ENCODE measurements at places on chromosomes 7 and 10.

DNA sequence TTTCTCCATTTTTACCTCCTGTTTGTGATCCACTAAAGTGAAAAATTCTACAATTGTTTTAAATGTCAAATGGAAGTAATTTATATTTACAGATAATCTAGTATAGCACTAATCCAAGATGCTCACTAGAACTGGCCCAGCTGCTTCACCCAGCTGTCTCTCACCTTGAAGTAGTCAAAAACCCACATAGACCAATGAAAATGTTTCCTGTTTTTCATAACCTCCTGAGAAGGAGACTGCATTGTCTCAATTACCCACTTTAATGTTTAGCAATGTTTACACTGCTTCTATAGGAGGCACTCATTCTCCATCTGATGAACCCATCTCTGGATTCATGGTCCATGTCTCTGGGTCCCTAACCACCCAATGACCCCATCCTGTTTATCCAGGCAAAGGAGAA lies 56.1 kb upstream of the ADO start:
- no peaks in the 10 kb centered on the region for H3K27me3 ChIP-seq
- no peak for DNase-seq
- H3K4me1 ChIP-seq = no peaks in the 10 kb centered on the region
- H3K27ac ChIP-seq = no peak overlapping the region
- H3K4me3 ChIP-seq = no peak overlapping the region

DNA sequence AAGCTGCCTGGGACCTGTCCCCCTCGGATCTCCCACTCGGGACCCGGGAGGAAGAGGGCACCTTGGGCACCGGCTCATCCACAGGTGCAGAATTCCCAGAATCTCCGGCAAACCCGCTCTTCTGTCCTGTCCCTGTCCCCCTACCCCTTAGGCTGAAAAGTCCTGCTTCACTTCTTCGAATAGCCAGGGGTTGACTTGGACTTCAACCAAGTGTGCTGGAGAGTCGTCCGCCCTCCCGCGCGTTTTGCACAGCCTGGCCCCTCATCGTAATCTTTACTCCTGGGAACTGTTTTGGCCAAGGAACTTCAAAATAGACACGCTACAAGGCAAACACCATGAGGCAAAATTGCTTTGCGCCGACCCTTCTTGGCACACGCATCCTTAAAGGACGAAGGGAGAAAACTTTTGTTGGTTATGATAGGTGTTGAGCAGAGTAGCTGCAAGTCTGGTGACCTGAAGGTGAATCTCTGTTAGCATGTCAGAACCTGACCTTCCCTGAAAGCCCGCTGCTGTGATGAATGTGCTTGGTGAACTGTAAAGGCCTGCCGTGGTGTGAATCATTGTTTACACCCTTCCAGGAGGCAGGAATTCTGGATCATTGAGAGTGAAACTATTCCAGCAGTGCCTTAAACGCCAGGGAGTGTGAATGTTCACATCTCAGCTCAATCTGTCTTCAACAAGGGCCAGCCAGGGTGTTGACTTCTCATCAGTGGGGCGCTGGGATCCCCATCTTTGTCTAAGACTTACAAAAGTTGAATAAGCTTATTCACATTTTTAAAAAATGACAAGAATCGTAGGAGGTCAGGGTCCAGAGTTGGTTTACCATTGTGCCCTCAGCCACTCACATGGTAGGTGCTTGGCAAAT lies 589 bp upstream of the RAPGEF5 start:
- H3K27ac ChIP-seq = no peak overlapping the region
- H3K4me3 ChIP-seq = peak overlapping the region; percentile 60
- H3K36me3 ChIP-seq = no peaks in the 10 kb centered on the region
- no peak for DNase-seq
- peaks cover 6% of the 10 kb centered on the region for H3K27me3 ChIP-seq

DNA sequence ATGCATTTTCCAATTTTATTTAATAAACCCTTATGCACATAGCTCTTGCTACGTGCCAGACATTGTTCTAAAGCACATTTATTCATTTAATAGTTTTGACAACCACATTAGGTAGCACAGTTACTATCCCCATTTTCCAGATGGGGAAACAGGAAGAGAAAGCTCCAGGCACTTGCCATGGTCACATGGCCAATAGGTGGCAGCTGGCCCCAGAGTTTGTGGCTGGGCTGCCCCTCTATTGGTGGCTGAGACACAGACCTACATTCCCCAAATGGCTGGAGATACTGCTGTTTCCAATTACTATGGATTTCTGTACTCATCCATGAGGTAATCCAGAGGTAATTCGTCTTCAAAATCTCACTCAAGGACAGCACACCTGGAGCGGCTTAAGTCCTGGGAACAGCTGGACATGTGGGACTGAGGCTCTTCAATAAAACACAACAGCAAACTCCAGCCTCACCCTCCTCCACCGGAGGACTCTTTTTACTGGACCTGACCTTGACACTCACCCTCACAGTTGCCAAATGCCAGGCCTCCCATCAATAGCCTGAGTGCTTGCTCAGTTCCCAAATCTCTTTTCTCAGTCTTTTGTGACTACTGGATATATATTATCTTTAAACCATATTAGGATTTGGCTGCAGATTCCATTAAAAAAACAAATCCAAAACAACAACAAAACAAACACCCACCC lies 106.1 kb downstream of the CLEC2L start:
- H3K27me3 ChIP-seq = no peaks in the 10 kb centered on the region
- no peak overlapping the region for H3K27ac ChIP-seq
- no peaks in the 10 kb centered on the region for H3K4me1 ChIP-seq

DNA sequence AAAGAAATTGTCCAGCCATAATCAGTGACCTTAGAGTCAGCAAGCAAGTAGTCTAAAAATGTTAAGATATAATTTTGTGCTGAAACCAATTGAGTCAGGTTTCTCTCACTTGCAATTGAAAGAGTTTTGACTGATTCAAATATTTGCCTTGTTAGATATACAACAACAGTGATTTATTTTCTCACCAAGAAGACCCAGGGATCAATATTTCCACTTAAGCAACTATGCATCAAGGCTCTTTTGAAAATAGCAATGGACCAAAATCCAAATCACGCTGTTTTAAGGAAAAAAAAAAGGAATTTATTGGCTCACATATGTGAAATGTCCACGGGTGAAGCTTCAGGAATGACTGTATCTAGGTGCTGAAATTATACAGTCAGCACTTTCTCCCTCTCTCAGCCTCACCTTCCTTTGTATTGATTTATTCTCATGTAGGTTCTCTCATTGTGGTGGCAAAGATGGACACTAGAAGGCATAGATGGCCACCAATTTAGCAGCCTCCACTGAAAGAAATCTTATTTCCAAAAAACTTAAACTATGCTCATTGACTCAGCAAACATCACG lies 9.7 kb upstream of the FKBP9 start:
- no peak overlapping the region for H3K27ac ChIP-seq
- H3K4me3 ChIP-seq = no peak overlapping the region
- H3K4me1 ChIP-seq = no peaks in the 10 kb centered on the region

DNA sequence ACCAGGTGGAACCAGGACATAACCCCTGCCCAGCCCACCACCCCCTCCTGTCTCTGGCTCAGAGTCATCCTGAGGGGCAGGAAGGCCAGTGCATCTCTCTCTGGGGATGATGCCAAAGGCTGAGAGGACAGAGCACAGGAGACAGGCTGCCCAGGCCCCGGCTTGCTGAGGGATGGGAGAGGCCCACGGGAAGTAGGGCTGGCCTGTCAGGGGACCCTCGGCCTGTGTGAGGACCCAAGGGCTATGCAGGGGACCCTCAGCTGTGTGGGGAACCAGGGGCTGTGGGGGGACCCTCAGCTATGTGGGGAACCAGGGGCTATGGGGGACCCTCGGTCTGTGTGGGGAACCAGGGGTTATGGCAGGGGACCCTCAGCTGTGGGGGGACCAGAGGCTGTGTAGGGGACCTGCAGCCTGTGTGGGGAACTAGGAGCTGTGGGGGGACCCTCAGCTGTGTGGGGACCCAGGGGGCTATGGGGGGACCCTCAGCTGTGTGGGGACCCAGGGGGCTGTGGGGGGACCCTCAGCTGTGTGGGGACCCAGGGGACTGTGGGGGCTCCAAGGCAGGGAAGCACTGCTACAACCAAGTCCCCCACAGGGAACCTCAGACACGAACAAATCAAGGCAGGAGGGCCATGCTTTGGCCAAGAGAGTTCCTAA lies 27.7 kb downstream of the EBF3 start:
- no peaks in the 10 kb centered on the region for H3K4me1 ChIP-seq
- H3K4me3 ChIP-seq = no peak overlapping the region
- H3K36me3 ChIP-seq = no peaks in the 10 kb centered on the region
- no peaks in the 10 kb centered on the region for H3K27me3 ChIP-seq

GRCh38 chr7:44759246-44759645 lies 10.6 kb downstream of the ZMIZ2 start:
- no peak for DNase-seq
- no peak overlapping the region for H3K4me3 ChIP-seq
- peaks cover 75% of the 10 kb centered on the region for H3K36me3 ChIP-seq
- H3K27ac ChIP-seq = no peak overlapping the region
- no peaks in the 10 kb centered on the region for H3K27me3 ChIP-seq

DNA sequence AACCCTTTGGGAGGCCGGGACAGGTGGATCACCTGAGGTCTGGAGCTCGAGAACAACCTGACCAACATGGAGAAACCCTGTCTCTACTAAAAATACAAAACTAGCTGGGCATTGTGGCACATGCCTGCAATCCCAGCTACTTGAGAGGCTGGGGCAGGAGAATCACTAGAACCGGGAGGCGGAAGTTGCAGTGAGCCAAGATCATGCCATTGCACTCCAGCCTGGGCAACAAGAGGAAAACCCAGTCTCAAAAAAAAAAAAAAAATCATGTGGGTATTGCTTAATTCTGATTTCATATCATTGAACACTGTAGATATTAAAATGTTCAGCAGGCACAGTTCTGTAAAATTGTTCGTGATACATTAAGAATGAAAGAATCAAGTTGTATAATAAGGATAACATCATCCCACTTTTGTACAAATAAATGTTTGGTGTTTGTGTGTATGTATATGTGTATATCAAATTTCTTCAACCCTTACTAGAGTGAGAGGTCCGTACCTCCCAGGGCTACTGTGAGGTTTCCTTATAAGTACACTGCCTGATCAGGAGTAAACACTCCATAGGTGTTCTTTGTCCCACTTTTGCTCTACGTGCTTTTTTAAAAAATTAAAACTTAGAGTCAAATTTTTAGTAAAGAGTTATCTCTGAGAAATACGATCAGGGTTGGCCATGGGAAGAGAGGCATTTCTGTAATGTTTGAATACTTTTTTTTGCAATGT lies 31.7 kb downstream of the PLEKHS1 start:
- H3K27me3 ChIP-seq = no peaks in the 10 kb centered on the region
- no peaks in the 10 kb centered on the region for H3K36me3 ChIP-seq
- no peaks in the 10 kb centered on the region for H3K4me1 ChIP-seq

DNA sequence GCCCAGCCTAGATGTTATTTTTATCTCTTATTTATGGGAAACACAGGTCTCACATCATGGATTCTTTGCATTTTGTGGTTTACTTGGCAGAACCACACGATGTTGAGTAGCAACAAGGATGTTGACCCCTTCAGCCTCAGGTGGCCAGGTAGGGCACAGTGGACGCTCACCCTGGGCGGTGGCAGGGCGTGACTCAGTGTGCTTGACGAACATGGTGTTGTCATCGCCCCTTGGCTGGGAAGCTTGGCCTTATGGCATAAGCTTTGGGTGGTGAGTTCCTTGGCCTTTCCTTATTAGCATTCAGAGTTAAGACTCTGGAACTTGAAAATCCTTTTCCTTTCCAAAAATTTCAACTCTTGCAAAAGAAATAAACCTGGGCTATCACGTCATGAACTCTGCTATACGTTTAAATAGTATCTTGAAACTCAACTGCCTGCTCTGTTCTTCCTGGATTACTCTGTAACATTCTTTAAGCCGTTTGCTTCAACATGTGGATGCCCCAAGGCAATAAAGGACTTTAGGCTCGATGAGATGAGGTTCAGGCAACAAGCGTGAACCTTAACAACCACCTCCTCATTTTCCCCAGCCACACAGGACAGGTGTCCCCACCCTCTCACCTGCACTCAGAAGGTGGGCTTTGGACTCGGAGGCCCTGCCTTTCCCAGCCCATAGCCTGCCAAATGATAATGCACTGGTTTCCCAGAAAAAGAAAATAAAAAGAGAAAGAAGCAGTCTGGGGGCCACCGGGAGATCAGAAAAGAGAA lies 22.5 kb upstream of the ECHDC3 start:
- no peaks in the 10 kb centered on the region for H3K27me3 ChIP-seq
- H3K4me1 ChIP-seq = no peaks in the 10 kb centered on the region
- H3K4me3 ChIP-seq = no peak overlapping the region
- no peak for DNase-seq
- no peak overlapping the region for H3K27ac ChIP-seq

DNA sequence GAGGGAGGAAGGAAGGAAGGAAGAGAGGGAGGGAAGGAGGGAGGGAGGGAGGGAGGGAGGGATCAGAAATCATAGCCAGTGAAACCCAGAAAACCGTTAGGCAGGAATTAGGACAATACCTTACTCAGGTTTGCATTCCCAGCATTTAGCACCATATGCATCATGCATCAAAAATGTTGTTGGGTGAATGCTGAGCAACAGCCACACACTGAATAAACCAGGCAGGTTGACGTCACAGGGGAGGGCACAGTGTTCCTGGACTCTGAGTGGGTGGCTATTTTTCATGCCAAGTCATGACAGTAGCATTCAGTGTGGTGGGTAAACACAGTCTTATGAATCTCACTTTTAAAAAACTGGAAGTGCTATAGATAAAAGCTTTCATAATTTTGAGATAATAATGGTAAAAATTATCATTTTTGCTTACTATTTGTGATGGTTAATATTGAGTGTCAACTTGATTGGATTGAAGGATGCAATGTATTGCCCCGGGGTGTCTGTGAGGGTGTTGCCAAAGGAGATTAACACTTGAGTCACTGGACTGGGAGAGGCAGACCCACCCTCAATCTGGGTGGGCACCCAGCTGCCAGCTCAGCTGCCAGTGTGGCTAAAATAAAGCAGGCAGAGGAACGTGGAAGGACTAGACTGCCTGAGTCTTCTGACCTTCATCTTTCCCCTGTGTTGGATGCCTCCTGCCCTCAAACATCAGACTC lies 199.1 kb upstream of the PRKCQ start:
- no peaks in the 10 kb centered on the region for H3K36me3 ChIP-seq
- H3K4me1 ChIP-seq = no peaks in the 10 kb centered on the region
- no peak overlapping the region for H3K27ac ChIP-seq

- no peak for DNase-seq
- no peaks in the 10 kb centered on the region for H3K36me3 ChIP-seq
- H3K4me1 ChIP-seq = no peaks in the 10 kb centered on the region
- no peak overlapping the region for H3K27ac ChIP-seq
These were observed 16.1 kb upstream of the C10orf71 start for GRCh38 chr10:49282879-49283341.

GRCh38 chr7:121521711-121522400 lies 125.7 kb upstream of the FAM3C start:
- DNase-seq = no peak
- no peaks in the 10 kb centered on the region for H3K27me3 ChIP-seq
- no peak overlapping the region for H3K27ac ChIP-seq

GRCh38 chr10:112526906-112527305 lies 79.9 kb downstream of the VTI1A start:
- no peak for DNase-seq
- no peak overlapping the region for H3K4me3 ChIP-seq
- no peaks in the 10 kb centered on the region for H3K4me1 ChIP-seq
- no peaks in the 10 kb centered on the region for H3K36me3 ChIP-seq
